ENCODE measurements at places on chromosomes 2 and 18. TPM values are rescaled to one million over a fixed set of nuclear protein-coding genes. Genes with fewer than 3 reads are reported as not detected.

DNA sequence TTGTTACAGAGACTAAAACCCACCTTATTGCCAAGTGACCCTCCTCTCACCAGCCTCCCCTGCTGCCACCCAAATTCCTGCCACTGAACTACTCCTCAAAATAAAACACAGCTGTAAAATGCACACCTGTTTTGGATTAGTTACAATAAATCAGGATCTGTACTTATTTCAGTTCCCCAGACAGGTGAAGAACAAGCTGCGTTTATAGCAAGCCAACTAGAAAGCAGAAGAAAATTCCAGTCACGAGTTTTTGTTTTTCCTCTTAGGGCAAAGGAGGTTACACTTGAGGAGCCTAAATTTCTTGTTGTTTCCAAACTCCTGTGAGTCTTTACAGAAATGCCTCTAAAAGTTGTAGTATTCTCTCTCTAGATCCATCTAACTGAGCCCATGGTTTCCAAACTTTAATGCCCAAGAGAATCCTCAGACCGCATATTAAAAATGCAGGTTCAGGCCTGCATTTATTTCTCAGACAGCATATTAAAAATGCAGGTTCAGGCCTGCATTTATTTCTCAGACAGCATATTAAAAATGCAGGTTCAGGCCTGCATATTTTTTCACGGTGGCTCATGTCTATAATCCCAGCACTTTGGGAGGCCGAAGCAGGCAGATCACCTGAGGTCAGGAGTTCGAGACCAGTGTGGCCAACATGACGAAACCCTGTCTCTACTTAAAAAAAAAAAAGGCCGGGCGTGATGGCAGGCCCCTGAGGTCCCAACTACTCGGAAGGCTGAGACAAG, 62.2 kb downstream of the ALPK2 start:
- DNase-seq, result no peak
- H3K27ac ChIP-seq, result no peak overlapping the region
- H3K4me3 ChIP-seq, result no peak overlapping the region
- H3K36me3 ChIP-seq, result no peaks in the 10 kb centered on the region
- H3K4me1 ChIP-seq, result peaks cover 16% of the 10 kb centered on the region

The COLEC12 gene
- total RNA-seq, result not detected

- DNase-seq, result no peak
- H3K27me3 ChIP-seq, result peaks cover 4% of the 10 kb centered on the region
- no peak overlapping the region for H3K4me3 ChIP-seq
- H3K27ac ChIP-seq, result no peak overlapping the region
- no peaks in the 10 kb centered on the region for H3K4me1 ChIP-seq
These were observed 230.1 kb upstream of the PXDN start for GRCh38 chr2:1974397-1974796.

The SCN2A gene
- not detected for total RNA-seq

GRCh38 chr2:25981596-25982272, 563 bp downstream of the KIF3C start:
- peak; percentile 37 for DNase-seq
- H3K4me1 ChIP-seq, result no peaks in the 10 kb centered on the region
- H3K27me3 ChIP-seq, result no peaks in the 10 kb centered on the region
- peak overlapping the region; percentile 42 for H3K27ac ChIP-seq
- no peaks in the 10 kb centered on the region for H3K36me3 ChIP-seq

GRCh38 chr2:150410809-150411208, 76.7 kb downstream of the RND3 start:
- DNase-seq, result no peak
- H3K36me3 ChIP-seq, result no peaks in the 10 kb centered on the region
- no peaks in the 10 kb centered on the region for H3K27me3 ChIP-seq
- no peak overlapping the region for H3K27ac ChIP-seq
- H3K4me3 ChIP-seq, result no peak overlapping the region
- no peaks in the 10 kb centered on the region for H3K4me1 ChIP-seq

The ANKRD62 gene
- total RNA-seq, result not detected

DNA sequence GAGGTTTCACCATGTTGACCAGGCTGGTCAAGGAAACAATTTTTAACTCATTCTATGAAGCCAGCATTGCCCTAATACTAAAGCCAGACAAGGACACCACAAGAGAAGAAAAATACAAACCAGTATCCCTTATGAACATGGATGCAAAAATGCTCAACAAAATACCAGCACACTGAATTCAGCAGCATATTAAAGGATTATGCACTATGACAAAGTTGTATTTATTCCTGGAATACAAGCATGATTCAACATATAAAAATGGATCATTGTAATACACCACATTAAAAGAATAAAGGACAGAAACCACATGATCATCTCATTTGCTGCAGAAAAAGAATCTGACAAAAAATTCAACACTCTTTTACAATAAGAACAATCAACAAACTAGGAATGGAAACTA, 138.7 kb downstream of the RAB3GAP1 start:
- H3K4me3 ChIP-seq, result no peak overlapping the region
- H3K4me1 ChIP-seq, result no peaks in the 10 kb centered on the region
- H3K36me3 ChIP-seq, result peaks cover 10% of the 10 kb centered on the region
